ENCODE measurements at places on chromosomes 3 and 15.

GRCh38 chr3:15083252-15083651, 15.7 kb downstream of the RBSN start:
- DNase-seq: no peak
- H3K27me3 ChIP-seq: no peaks in the 10 kb centered on the region
- no peak overlapping the region for H3K27ac ChIP-seq
- H3K36me3 ChIP-seq: peaks cover 32% of the 10 kb centered on the region

- no peak for DNase-seq
- no peak overlapping the region for H3K27ac ChIP-seq
- H3K36me3 ChIP-seq: no peaks in the 10 kb centered on the region
- no peaks in the 10 kb centered on the region for H3K4me1 ChIP-seq
- H3K4me3 ChIP-seq: no peak overlapping the region
These were observed 72.2 kb downstream of the SLC7A14 start for GRCh38 chr3:170513642-170514041.

DNA sequence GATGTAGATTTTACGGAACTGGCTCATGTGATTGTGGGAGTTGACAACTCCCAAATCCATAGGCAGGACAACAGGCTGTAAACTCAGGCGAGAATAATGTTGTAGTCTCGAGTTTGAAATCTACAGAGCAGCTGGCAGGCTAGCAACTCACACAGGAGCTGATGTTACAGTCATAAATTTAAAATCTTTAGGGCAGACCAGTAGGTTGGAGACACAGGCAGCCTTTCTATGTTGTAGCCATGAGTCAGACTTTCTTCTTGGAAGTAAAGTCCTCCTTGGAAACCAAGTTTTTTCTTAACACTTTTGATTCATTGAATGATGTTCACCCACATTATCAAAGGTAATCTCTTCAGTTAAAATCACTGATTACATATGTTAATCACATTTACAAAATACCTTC, 89.1 kb upstream of the ALCAM start:
- DNase-seq: no peak
- no peak overlapping the region for H3K4me3 ChIP-seq
- H3K27me3 ChIP-seq: peaks cover 12% of the 10 kb centered on the region

GRCh38 chr3:53009826-53010539, 35.9 kb downstream of the SFMBT1 start:
- DNase-seq: no peak
- peaks cover 28% of the 10 kb centered on the region for H3K4me1 ChIP-seq
- H3K36me3 ChIP-seq: peaks cover 2% of the 10 kb centered on the region
- no peak overlapping the region for H3K4me3 ChIP-seq
- H3K27me3 ChIP-seq: no peaks in the 10 kb centered on the region

- DNase-seq: no peak
- H3K4me3 ChIP-seq: no peak overlapping the region
- peaks cover 12% of the 10 kb centered on the region for H3K27me3 ChIP-seq
- no peak overlapping the region for H3K27ac ChIP-seq
These were observed 291.7 kb downstream of the MEX3B start for GRCh38 chr15:81754078-81754477.

DNA sequence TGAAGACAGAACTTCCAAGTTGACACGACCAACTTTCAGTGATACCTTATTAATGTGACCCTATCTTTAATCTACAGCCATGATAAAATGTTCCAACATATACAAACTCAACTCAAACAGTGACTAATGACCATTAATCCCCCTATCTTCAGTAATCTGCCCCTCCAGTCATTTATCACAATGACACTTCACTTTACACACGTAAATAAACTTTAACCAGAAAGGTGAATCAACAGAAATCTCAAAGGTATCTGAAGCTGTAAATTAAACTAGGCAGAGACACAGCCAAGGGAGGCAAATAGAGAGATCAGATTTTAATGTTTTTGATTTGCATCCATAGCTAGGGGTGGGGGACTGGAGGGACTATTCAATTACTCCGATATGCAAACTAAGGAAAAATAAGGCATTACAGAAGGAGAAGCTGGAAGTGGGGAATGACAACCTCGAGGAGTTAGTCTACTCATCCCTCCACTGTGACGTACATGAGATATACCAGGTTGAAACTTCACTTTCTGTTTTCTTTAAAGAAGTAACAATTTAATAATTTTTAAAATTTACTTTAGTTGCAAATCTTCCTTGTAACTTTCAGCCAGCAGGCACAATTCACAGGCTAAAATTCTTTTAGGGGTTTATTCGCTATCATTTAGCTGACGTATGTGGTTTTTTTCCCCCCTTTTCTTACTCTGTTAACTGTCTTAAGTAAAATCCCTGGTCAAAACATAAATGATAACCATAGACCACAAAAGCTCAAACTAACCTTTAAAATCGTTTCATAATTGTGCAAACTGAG, 751.0 kb downstream of the ROBO1 start:
- H3K4me3 ChIP-seq: no peak overlapping the region
- H3K27me3 ChIP-seq: peaks cover 12% of the 10 kb centered on the region
- no peak overlapping the region for H3K27ac ChIP-seq
- DNase-seq: no peak
- H3K36me3 ChIP-seq: peaks cover 2% of the 10 kb centered on the region

DNA sequence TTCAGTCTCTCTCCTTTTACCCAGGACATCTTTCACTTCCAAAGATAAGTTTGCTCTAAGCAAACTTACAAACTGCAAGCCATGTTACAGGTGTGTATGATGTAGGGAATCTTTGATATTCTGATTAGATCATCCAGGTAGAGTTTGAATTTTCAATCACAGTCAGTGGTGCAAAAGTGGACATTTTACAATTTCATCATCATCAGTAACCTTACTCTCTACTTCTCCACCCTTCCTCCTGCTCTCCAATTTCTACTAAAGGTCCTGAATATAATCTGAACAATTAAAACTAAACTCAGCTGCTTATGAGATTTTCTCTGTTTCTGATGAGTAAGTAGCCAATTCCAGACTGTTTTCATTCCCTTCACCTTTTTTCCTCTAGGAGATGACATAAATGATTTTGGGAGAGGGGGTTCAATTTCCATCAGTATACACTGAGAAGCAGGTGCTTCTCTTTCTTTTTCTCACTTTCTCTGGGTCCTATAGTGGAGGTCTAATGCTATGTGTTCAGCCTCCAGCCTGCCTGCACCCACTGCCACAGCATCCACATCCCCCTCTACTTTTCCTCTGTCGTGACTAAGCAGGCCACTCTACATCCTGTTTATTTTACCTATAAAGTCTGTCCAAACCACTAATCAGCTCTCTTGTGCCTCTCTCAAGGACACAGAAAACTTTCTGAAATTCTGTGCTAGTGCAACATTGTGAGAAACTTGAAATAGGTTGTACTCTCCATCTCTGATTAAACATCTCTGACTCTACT, 27.6 kb downstream of the SUCNR1 start:
- peaks cover 6% of the 10 kb centered on the region for H3K4me1 ChIP-seq
- no peak overlapping the region for H3K4me3 ChIP-seq
- H3K27me3 ChIP-seq: peaks cover 3% of the 10 kb centered on the region
- no peaks in the 10 kb centered on the region for H3K36me3 ChIP-seq
- no peak overlapping the region for H3K27ac ChIP-seq
- DNase-seq: no peak

DNA sequence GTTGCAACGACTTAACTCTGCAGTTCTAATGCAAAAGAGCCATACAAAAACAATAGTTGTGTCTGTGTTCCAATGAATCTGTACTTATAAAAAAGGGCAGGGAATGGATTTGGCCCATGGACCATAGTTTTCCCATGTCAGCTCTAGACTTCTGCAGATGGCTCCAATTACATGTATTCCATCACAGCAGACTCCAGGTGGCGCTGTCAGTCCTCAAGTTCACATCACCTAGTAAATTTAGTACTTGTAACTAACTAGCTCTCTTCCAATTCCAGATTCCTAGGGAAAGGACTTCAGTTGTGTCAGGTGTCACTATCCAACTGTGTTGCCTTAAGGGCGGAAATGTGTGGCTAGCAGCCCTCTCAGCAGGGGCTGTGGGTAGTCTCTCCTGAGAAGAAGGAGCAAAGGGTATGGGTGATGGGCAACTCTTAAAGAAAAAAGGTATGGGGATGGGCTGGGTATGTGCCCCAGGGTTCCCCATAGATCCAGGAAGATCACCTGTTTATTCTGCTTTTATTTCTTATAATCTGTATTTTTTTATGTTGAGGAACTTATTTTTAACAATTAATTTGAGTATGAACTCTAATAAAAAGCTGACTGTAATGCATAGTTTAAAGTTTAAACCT, 36.2 kb downstream of the BBS4 start:
- peak; percentile 86 for DNase-seq
- H3K4me1 ChIP-seq: peaks cover 5% of the 10 kb centered on the region

- no peak overlapping the region for H3K27ac ChIP-seq
- H3K4me3 ChIP-seq: no peak overlapping the region
- H3K4me1 ChIP-seq: peaks cover 55% of the 10 kb centered on the region
- DNase-seq: no peak
These were observed 89.1 kb downstream of the LIPC start for GRCh38 chr15:58520936-58521292.

DNA sequence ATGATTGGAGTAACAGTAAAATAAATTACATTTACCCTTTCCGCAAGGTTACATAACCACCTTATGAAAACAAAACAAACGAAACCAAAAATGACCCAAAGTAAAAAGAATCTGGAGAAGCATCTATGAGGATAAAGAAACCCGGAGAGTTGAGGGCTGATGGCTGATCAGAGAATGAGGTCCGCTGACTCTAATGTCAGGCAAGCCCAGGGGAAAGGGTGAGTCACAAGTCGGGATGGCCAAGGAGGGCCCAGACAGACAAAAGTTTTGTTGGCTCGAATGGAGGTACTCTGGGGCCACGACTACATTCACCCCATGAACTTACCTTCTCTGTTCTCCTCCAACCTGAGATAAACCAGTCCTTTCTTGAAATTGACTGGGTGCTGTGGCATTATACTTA, 95.7 kb downstream of the RORA start:
- no peaks in the 10 kb centered on the region for H3K36me3 ChIP-seq
- no peak overlapping the region for H3K4me3 ChIP-seq
- H3K27me3 ChIP-seq: peaks cover 15% of the 10 kb centered on the region
- no peaks in the 10 kb centered on the region for H3K4me1 ChIP-seq
- no peak for DNase-seq

GRCh38 chr3:120027226-120027625, 67.0 kb downstream of the GSK3B start:
- H3K4me3 ChIP-seq: no peak overlapping the region
- no peaks in the 10 kb centered on the region for H3K27me3 ChIP-seq
- H3K4me1 ChIP-seq: peaks cover 67% of the 10 kb centered on the region
- no peak overlapping the region for H3K27ac ChIP-seq
- H3K36me3 ChIP-seq: no peaks in the 10 kb centered on the region

DNA sequence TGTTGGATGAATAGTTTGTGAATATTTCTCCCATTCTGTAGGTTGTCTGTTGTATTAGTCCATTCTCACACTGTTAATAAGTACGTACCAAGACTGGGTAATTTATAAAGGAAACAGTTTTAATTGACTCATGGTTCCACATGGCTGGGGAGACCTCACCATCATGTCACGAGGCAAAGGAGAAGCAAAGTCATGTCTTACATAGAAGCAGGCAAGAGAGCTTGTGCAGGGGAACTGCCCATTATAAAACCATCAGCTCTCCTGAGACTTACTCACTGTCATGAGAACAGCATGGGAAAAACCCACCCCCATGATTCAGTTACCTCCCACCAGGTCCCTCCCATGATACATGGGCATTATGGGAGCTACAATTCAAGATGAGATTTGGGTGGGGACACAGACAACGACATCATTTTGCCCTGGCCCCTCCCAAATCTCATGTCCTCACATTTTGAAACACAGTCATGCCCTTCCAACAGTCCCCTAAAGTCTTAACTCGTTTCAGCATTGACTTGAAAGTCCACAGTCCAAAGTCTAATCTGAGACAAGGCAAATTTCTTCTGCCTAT, 133.2 kb downstream of the LMLN start:
- no peaks in the 10 kb centered on the region for H3K36me3 ChIP-seq
- H3K4me1 ChIP-seq: peaks cover 7% of the 10 kb centered on the region
- DNase-seq: no peak

GRCh38 chr3:128950223-128950938, 43.5 kb downstream of the CFAP92 start:
- no peaks in the 10 kb centered on the region for H3K27me3 ChIP-seq
- peak; percentile 44 for DNase-seq
- no peak overlapping the region for H3K27ac ChIP-seq
- no peaks in the 10 kb centered on the region for H3K4me1 ChIP-seq

DNA sequence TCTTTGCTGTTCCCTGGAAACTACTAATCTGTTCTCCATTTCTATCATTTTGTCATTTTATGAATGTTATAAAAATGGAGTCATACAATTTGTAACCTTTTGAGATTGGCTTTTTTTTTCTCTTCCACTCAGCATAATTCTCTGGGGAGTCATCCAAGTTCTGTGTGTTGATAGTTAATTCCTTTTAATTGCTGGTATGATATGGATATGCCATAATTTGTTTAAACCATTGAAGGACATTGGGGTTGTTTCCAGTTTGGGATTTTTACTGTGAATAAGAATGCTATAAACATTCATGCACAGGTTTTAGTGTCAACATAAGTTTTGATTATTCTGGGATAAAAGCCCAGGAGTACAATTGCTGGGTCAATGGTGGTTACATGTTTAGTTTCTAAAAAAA, 279.4 kb downstream of the WNT5A start:
- no peak overlapping the region for H3K4me3 ChIP-seq
- no peak for DNase-seq
- no peaks in the 10 kb centered on the region for H3K36me3 ChIP-seq

DNA sequence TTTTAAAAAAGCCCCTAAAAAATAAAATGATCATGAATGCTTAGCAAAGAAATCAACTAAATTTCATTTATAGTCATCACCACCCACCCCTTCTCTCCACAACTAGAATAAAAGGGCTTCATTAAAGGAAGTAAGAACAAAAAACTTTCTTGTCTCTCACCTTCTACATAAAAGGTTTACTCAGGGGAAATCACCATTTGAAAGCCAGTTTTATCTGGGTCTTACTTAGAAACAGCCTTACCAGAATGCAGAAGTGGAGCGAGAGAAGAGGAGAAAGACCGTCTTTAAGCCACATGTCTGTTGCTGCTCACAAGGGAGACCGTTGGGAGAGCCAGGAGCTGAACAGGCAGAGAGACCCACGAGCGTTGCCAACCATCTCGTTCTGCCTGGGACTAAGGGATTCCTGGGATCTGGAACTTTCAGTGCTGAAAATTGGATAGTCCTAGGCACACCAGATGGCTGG, 350.1 kb upstream of the PROK2 start:
- H3K27ac ChIP-seq: peak overlapping the region; percentile 78
- peak overlapping the region; percentile 49 for H3K4me3 ChIP-seq
- no peaks in the 10 kb centered on the region for H3K36me3 ChIP-seq

GRCh38 chr3:72997421-72997961, 880 bp downstream of the PPP4R2 start:
- H3K27ac ChIP-seq: peak overlapping the region; percentile 88
- peak; percentile 51 for DNase-seq
- H3K36me3 ChIP-seq: peaks cover 26% of the 10 kb centered on the region
- H3K4me1 ChIP-seq: peaks cover 45% of the 10 kb centered on the region

GRCh38 chr3:51940648-51941462, 849 bp downstream of the RRP9 start:
- H3K36me3 ChIP-seq: peaks cover 25% of the 10 kb centered on the region
- H3K4me1 ChIP-seq: peaks cover 33% of the 10 kb centered on the region
- peak overlapping the region; percentile 88 for H3K4me3 ChIP-seq
- H3K27me3 ChIP-seq: no peaks in the 10 kb centered on the region

Measured in activated naive CD4-positive, alpha-beta T cell treated with anti-CD3 and anti-CD28 coated beads for 36 hours (primary cell).